Frontal cortex (tissue), 4 donors: ENCODE measurements at places on chromosomes 4 and X.

GRCh38 chr4:40622913-40623312, 6.8 kb downstream of the RBM47 start:
- no peak for DNase-seq

GRCh38 chr4:30808276-30808675, 88.1 kb downstream of the PCDH7 start:
- DNase-seq, result no peak

DNA sequence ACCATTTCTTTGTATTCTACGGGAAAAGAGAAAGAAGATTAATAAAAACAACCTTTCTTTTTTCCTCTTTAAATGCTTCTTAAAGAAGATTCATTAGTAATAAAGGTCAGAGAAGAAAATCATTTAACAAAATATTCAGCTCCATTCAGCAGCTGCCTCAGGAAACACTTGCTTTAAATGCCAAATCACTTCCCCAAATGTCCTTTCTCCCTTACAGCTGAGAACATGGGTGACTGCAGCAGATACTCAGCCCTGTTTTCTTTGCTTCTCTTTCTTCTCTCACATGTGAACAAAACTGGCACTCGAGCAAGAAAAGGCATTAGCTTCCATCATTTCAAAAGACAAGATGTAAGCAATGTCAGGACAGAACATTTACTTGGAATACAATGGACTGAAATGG, 120.2 kb downstream of the INPP4B start:
- no peak for DNase-seq

GRCh38 chr4:128827296-128827695, 17.8 kb downstream of the JADE1 start:
- no peak for DNase-seq

DNA sequence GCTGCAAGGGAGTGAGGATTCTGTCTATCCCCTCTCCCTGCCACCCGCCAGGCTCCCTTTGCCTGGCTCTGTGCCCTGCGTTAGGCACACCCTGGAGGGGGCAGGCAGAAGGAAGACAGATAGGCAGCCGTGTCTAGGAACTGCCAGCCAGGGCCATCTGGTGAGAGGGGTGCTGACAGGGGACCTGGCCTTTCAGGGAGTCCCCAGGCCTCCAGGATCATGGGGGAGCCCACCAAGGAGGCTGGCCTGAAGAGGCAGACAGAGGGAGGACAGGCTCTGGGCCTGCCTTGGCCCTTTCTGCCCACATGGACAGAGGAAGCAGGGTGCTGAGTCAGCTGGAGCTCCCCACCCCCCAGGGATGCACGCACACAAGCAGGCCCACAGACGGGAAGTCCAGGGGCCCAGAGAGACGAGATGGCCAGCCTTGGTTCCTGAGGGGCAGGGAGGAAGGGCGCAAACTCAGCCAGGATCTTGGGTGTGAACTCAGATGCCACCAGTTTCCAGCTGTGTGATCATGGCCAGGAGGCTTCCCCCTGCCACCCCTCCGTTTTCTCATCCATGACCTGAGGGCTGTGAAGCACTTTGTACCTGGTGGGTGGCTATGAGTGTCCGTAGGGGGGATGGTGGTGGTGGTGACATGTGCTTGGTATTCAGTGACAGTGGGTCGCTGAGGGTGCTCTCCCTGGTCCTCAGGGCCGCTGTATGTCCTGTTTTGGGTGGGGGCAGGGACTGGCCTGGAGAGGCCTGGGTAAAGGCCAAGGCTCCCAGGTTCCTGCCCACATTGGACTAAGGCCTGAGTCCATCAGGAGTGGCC, 1.8 kb downstream of the SH3BP2 start:
- no peak for DNase-seq

DNA sequence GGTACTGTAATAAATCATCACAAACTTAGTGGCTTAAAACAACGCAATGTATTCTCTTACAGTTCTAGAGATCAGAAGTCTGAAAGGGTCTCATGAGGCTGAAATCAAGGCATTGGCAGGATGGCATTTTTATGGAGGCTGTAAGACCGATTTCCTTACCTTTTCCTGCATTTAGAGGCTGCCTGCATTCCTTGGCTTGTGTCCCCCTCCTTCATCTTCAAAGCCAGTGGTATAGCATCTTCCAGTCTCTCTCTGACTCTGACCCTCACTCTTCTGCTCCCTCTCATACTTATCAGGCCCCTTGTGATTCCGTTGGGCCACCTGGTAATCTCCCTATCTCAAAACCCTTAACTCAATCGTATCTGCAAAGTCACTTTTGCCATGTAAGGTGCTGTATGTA, 258.2 kb upstream of the JADE1 start:
- no peak for DNase-seq

GRCh38 chrX:151828439-151829080, 84.1 kb upstream of the MAGEA4 start:
- DNase-seq, result no peak

DNA sequence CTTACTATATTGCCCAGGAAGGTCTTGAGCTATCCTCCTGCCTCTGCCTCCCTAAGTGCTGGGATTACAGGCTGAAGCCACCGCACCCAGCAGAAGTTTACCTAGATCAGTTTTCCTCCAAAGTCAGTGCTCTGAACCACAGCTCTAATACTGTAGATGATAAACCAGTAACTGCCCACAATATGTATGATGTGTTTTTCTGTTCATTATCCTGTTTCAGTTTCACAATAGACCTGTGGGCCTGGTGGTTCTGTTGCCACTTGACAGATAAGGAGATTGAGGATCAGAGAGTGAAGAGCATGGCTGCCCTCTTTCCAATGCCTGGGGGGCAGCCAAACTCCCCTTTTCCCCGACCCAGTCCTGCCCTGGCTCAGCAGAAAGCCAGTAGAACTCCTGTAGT, 87.0 kb downstream of the EFNB1 start:
- no peak for DNase-seq

GRCh38 chr4:144360146-144360793, 219.8 kb upstream of the GYPA start:
- no peak for DNase-seq

DNA sequence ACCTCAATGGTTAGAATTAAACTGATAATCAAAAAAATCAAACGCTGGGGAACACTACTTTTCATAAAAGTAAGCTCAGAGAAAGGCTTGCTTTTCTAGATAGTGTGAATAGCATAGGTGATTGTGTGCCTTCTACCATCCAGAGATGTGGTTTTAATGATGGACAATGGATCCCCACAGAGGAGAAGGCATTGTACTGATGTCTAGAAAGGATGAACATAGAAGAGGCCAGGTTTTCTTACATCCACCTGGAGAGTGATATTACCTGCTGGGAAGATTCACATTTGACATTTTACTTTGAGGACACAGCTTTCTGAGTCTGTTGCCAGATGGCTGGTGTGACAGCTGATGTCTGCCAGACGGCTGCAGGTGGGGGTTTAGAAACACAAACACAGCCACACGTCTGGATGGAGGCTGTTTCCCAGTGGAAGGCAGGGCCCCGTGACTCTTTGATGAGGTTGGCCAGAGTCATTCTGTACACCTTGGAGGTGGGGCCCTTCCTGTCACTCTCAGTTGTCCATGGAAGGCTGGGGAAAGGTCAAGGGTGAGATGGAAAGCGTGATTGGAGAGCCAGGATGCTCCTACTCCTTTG, 114.4 kb downstream of the PSAPL1 start:
- no peak for DNase-seq

DNA sequence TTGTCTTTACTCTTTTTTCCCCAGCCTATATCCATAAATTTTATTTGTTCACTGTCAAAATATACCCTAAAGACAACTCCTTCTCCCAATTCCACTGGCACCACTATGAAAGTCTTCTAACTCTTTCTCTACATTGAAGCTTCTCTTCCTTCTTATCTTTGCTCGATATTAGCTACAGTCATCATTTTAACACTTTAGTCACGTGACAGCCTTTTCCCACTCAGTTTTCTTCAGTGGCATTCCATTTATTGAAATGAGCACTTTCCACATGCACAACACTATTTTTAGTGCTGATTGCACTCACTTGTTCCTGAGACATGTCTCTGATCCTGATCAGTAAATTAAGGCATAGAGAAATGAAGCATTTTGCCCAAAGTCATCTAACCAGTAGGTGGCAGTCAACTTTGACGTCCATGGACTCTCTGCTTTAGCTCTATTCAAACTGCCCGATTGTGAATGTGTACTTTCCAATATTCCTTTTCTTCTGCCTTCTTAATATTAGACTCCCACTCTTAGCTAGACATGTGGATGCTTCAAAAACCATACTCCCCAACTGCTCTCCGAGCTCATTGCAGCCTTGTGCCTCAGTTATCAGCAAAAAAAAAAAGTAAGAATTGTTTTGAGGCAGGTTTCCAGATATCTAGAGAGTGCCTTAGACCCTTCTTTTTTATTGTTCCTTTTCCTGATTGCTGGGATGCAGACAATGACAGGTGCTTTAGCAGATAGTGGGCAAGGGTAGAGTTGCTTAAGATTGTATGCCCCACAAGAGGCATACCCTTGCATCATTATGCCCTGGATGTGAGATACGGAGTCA, 394.4 kb upstream of the ADGRL3 start:
- no peak for DNase-seq

DNA sequence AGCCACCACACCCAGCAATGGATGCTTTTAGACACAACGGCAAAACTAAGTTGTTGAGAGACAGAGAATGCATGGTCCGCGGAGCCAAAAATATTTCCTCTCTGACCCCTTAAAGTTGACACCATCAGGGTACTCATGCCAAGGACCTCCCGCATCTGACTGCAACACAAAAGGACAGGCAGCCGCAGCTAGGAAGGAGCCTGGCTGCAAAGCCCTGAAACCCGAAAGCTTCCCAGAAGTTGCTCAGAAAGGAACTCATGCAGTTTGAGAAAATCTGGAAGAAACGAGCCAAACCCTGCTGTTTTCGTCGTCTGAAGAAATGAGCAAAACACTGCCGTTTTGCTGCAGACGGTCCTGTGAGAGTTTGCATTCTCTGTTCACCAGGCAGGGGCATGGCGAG, 16.5 kb downstream of the DHRSX start:
- peak; percentile 16 for DNase-seq

DNA sequence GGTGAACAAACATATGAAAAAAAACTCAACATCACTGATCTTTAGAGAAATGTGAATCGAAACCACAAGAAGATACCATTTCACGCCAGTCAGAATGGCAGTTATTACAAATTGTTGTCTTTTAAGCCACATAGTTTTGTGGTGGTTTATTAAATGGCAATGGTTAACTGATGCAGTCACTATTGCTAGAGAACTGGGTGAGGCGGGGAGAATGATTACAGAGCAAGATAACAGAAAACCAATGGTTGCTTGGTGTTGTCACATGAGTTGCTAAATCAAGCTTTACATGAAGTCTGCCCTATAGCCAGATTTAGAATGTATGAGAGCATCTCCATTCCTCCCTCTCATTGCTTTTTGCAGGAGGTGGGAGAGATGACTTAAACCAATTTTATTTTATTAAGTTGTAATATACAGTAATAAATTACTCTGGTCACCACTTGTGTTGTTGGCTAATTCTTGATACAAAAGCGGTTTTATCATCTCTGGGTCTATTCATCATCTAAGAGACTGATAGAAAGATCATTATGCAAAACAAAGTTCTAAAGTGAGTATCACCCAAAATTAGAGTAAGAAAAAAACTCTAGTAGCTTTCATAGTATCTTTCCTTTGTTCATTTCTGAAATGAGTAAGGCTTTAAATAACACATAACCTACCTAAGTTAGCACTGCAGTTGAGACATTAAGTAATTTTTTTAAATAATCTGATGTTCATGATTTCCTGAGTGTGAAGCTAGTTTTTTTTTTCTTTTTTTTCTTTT, 859.5 kb downstream of the STIM2 start:
- DNase-seq, result no peak

GRCh38 chrX:76183289-76184049, 10.6 kb downstream of the PBDC1 start:
- no peak for DNase-seq

GRCh38 chr4:106996490-106996889, 39.6 kb downstream of the DKK2 start:
- DNase-seq, result no peak

DNA sequence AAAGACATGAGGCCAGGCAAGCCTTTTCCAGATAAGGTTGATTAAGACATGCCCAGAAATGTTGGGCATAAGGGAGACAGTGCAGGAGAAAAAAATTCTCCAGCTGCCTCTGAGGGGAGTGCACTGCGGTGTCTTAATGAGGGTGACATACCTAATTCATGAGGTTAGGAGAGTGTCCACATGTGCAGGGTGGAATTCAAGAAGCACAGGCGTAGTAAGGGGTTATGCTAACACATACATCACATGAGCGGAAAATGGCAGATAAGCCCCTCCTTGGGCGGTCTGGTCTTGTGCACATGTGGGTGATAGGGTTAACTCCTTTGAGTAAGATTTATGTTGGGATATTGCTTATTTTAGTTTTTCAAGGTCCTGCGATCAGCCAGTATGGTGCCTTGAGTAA, 122.4 kb downstream of the PHKA2 start:
- DNase-seq, result no peak

GRCh38 chr4:82648356-82648755, 86.6 kb upstream of the TMEM150C start:
- DNase-seq, result no peak

DNA sequence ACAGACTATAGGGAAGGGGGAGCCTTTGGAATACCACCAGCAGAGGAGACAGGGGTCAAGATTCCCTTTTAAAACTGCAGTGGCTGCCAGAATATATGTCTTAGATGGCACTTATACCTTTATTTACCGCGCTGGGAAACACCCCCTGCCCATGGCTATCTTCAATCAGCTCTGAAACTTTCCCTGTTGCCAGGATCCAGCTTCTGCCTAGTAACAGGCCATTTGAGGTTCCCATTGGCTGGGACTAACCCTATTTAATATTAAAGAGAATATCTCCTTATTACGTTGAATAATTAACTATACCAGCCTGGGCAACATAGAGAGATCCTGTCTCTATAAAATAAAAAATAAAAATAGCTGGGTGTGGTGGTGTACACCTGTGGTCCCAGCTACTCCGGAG, 23.8 kb downstream of the SOWAHB start:
- DNase-seq, result no peak

DNA sequence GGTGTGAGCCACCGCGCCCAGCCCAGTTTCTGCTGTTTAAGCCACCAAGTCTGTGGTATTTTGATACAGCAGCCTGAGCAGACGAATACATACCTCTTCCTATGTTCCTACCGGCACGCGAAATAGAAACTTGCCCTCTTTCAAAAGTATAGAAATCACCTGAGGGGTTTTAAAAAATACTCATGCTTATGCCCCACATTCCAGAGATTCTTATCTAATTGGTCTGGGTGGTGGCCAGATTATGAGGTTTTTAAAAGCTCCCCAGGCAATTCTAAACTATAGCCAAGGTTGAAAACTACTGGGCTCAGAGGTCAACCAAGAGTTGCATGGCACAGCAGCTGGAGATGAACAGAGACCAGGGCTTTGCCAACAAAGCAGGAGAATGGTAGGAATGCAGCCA, 24.9 kb upstream of the HUWE1 start:
- no peak for DNase-seq

GRCh38 chr4:10806953-10807645, 122.5 kb upstream of the CLNK start:
- DNase-seq, result no peak

GRCh38 chr4:8591626-8592365, 769 bp upstream of the CPZ start:
- no peak for DNase-seq

GRCh38 chrX:47540754-47541538, 20.1 kb upstream of the ARAF start:
- peak; percentile 60 for DNase-seq

- no peak for DNase-seq
These were observed 321.3 kb downstream of the RAB28 start for GRCh38 chr4:13162886-13163285.

- peak; percentile 10 for DNase-seq
These were observed 1.2 kb upstream of the N4BP2 start for GRCh38 chr4:40055511-40055862.

- no peak for DNase-seq
These were observed 16.0 kb upstream of the PAPSS1 start for GRCh38 chr4:107736037-107736436.
